Peyer's patch (tissue), 4 donors: ENCODE measurements at places on chromosomes 3 and 15. TPM values are rescaled to one million over a fixed set of nuclear protein-coding genes. Genes with fewer than 3 reads are reported as not detected.
A peak's percentile ranks its signal among the peaks of the same experiment; 100 is the strongest.

Gene GNAT1
- total RNA-seq, result not detected

DNA sequence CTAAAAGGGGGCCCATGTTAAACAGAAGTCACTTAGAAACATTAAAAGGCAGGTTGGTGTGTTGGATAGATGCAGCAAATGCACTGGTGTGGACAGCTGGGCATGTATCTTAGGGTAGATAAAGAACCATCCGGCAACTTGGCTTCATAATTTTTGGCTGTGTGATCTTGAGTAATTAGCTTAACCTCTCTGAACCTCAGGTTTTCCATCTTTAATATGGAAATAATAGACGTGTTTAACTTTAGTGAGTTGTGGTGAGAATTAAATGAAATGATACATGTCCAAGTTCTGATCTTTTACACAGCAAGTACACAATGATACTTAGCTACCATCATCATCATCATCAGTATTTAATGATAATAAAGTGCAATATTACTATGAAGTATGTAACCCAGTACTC, 330.4 kb downstream of the FOXP1 start:
- no peaks in the 10 kb centered on the region for H3K4me1 ChIP-seq
- no peaks in the 10 kb centered on the region for H3K27me3 ChIP-seq
- DNase-seq, result no peak
- H3K36me3 ChIP-seq, result no peaks in the 10 kb centered on the region
- H3K27ac ChIP-seq, result no peak overlapping the region
- no peak overlapping the region for H3K4me3 ChIP-seq

GRCh38 chr3:118792191-118792590, 242.5 kb downstream of the IGSF11 start:
- H3K36me3 ChIP-seq, result no peaks in the 10 kb centered on the region
- DNase-seq, result no peak
- no peak overlapping the region for H3K4me3 ChIP-seq

DNA sequence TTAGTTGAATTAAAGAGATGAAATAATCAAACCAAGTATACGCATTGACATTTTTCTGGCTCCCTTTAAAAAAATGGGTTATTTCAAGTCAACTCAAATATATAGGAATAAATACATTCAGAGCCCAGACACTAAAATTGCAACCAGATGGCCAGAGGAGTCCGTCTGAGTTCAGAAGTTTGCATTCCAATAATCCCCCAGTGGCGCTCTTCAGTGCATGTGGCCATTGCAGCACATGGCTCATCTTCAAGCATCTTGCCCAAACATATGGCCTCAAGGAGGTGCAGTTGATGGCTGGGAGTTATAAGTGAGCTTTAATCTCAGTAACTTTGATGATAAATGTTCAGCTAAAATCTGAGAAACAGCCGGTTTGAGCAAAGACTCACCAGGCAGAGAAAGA, 295.8 kb upstream of the LRRN1 start:
- no peaks in the 10 kb centered on the region for H3K36me3 ChIP-seq
- no peak overlapping the region for H3K4me3 ChIP-seq
- no peaks in the 10 kb centered on the region for H3K27me3 ChIP-seq
- no peak for DNase-seq
- no peak overlapping the region for H3K27ac ChIP-seq

- no peak overlapping the region for H3K4me3 ChIP-seq
- H3K4me1 ChIP-seq, result peaks cover 14% of the 10 kb centered on the region
- peak; percentile 43 for DNase-seq
- H3K27me3 ChIP-seq, result no peaks in the 10 kb centered on the region
Measured at GRCh38 chr3:100073714-100074307, 40.5 kb downstream of the FILIP1L start.

- H3K36me3 ChIP-seq, result no peaks in the 10 kb centered on the region
- H3K27me3 ChIP-seq, result no peaks in the 10 kb centered on the region
- DNase-seq, result no peak
- no peak overlapping the region for H3K4me3 ChIP-seq
- no peak overlapping the region for H3K27ac ChIP-seq
Measured at GRCh38 chr3:187641320-187642016, 28.7 kb downstream of the SST start.
